Tracheal epithelial cell (primary cell): ENCODE measurements at places on chromosomes 16 and 17. TPM values are rescaled to one million over a fixed set of nuclear protein-coding genes. Genes with fewer than 3 reads are reported as not detected.

PPY gene
- not detected in 2 replicates for total RNA-seq

SMIM36 gene
- total RNA-seq = under 0.01 TPM in 1 of 2 replicates, not detected in the other

CLEC16A gene
- total RNA-seq = 16.9 and 17.9 TPM in 2 replicates

GUCY2D gene
- not detected in 2 replicates for total RNA-seq

TMEM100 gene
- total RNA-seq = not detected in 2 replicates

GAS2L2 gene
- 0.24 TPM in 1 of 2 replicates, not detected in the other for total RNA-seq

AOC3 gene
- under 0.01 and 0.24 TPM in 2 replicates for total RNA-seq

PDXDC1 gene
- total RNA-seq = 70.6 and 71.0 TPM in 2 replicates

KRTAP1-3 gene
- not detected in 2 replicates for total RNA-seq

ZFP3 gene
- 0.43 and 0.48 TPM in 2 replicates for total RNA-seq

MAPT gene
- total RNA-seq = under 0.01 TPM in 1 of 2 replicates, not detected in the other

C16orf78 gene
- total RNA-seq = not detected in 2 replicates

TGFB1I1 gene
- total RNA-seq = 3.4 and 19.3 TPM in 2 replicates

STH gene
- total RNA-seq = not detected in 2 replicates

TBX2 gene
- total RNA-seq = 0.72 TPM in 1 of 2 replicates, not detected in the other

MMP15 gene
- total RNA-seq = 23.7 and 27.2 TPM in 2 replicates

MBTD1 gene
- 7.9 and 8.0 TPM in 2 replicates for total RNA-seq

CD79B gene
- total RNA-seq = not detected in 2 replicates

USP43 gene
- 11.1 and 17.6 TPM in 2 replicates for total RNA-seq

UTP18 gene
- 36.9 and 53.9 TPM in 2 replicates for total RNA-seq

DNAI2 gene
- not detected in 2 replicates for total RNA-seq

NTN1 gene
- 0.21 and 4.6 TPM in 2 replicates for total RNA-seq

SDR42E2 gene
- total RNA-seq = not detected in 2 replicates

AHSP gene
- total RNA-seq = not detected in 2 replicates

SLC16A11 gene
- 0.24 and 0.43 TPM in 2 replicates for total RNA-seq

RPRML gene
- not detected in 2 replicates for total RNA-seq

PGP gene
- 14.5 and 19.0 TPM in 2 replicates for total RNA-seq

SDK2 gene
- total RNA-seq = 4.7 and 7.5 TPM in 2 replicates

ARL16 gene
- total RNA-seq = 21.7 and 27.2 TPM in 2 replicates

NDRG4 gene
- total RNA-seq = 5.8 and 15.9 TPM in 2 replicates

KRTAP2-3 gene
- total RNA-seq = 2.9 TPM in 1 of 2 replicates, not detected in the other

HEATR9 gene
- total RNA-seq = not detected in 2 replicates

DOC2A gene
- 0.72 TPM in 1 of 2 replicates, not detected in the other for total RNA-seq

CES5A gene
- not detected in 2 replicates for total RNA-seq

B4GALNT2 gene
- 0.24 and 1.3 TPM in 2 replicates for total RNA-seq

SECTM1 gene
- total RNA-seq = 8.1 and 20.5 TPM in 2 replicates

CACNG4 gene
- under 0.01 TPM in 1 of 2 replicates, not detected in the other for total RNA-seq

HLF gene
- under 0.01 and 0.24 TPM in 2 replicates for total RNA-seq

MPV17L gene
- total RNA-seq = 0.72 and 5.8 TPM in 2 replicates
